ENCODE measurements at places on chromosomes 16 and 17.

DNA sequence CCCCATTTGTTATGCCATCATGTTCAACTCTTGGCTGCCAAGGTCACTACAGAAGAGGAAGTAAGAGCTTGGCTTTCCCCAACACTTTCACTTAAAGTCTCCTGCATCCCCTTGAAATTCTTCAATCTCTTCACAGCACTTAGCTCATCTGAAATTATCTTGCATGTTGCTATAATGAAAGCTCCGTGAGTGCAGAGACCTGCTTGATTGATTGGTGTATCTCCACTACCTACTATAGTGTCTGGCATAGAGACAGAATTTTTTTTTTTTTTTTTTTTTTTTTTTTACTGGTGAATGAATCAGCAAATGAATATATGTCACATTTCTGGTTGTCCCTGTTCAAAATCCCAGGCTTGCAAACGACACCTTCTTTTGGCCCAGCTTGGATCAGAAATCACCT lies 1.9 kb upstream of the SDR42E1 start:
- no peak for DNase-seq

DNA sequence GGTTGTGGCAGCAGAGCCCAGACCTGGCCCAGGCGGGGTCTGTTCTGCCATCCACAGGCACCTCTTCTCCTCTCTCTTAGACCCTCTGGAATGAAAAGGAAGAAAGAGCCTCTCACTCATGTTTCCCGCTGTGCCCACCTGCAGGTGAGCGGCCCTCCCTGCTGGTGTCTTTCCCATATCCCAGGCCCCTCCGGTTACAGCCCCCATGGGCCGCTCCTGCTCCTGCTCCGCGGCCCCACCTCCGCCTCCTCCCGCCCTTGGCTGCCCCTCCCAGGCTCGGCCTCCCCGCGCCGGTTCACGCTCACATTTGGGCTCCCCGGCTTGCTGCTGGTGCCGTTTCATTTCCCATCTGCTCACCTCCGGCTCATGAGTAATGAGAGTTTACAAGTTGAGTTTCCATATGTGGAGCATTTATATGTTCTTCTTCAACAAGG lies 98.7 kb upstream of the SDK2 start:
- DNase-seq = no peak

DNA sequence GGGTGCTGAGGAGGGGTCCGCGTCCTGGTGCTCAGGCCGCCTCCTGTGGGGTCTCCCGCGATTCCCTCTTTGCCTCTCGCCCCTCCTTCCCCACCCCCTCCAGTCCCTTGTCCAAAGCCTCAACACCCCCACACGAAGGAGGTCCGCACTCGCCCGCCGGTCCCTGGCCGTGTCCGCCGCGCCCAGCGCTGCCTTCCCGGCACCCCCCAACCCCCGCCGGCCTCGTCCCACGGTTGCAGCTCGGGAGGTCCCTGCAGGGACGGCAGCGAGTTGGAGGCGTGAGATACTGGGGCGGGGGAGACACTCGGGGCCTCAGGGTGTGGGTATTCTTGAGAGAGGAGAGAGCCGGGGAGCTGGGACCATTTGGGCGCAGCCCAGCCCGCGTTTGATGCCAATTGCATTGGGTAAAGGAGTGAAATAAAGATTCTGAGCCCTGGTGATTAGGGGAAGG lies 468 bp downstream of the FLYWCH2 start:
- DNase-seq = no peak

DNA sequence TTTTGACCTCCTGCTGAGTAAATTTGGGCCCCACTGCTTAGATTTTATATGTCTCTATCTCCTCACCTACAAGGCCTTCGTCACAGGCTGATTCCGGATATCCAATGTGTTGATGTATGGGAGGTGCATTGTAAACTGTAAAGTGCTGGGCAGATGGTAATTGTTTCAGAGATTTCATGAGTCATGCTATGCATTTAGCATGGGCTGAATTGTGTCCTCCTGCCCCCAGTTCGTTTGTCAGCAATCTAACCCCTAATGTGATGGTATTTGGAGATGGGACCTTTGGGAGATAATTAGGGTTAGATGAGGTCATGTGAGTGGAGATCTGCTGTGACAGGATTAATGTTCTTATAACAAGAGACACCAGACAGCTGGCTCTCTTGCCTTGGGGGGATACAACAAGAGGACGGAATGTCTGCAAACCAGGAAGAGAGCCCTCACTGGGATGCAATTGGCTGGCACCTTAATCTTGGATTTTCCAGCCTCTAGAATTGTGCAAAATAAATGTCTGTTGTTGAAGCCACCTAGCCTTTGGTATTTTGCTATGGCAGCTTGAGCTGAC lies 101.8 kb upstream of the NLRP1 start:
- DNase-seq = no peak

DNA sequence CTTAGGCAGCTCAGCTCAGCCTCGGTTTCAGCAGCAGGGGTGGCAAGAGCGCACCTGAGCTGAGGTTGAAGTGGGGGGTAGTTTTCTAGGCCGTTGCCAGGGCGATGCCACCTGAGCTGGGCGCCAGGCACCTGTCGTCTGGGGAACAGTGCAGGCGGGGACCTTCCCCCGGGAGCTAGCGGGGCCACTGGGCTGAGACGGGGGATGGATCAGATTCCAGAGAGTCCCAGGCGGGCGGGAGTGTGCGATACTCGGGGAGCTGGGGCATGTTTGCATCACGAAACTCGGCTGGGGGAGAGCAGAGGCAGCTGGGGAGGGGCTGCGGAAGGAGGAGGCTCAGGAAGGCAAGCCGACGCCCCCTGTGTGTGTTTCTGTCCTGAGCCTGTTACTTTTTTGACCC lies 477 bp upstream of the CLDN9 start:
- no peak for DNase-seq

DNA sequence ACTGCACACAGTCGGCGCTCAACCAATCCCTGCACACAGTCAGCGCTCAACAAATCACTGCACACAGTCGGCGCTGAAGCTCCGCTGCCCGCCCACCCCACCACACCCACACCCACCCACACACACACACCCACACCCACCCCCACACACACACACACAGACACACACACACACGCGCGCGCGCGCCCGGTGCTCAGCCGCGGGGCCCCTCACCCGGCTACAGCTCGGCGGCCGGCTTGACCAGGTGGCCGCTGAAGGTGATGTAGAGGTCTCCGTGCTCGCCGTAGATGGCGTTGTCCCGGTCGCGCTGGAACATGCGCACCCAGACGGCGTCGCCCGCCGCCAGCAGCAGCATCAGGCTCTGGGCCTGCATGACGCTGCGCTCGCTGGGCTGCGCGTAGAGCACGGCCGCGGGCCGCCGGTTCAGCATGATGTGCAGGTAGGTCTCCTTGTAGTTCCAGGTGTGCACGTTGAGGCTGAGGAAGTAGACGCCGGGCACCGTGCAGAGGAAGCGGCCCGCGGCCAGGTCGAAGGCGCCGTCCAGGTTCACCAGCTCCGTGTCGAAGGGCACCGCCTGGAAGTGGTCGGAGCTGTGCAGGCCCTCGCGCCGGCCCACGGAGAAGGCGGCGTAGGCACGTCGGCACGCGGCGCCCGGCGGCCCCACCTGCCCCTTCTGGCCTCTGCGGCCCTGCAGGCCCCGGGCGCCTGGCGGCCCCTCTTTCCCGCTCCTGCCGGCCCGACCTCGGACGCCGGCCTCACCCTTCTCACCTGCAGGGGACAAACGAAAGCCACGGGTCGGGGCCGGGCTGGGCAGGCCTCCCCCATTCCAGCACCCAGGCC lies 2.5 kb downstream of the C1QTNF8 start:
- no peak for DNase-seq

- no peak for DNase-seq
Observed at GRCh38 chr16:19884611-19885450, at the start of gene GPRC5B. Gene GPRC5B, minus strand, starts transcription at chr16:19884848. Its CDS starts 12,003 bp downstream, at chr16:19872845.

GRCh38 chr16:85461814-85462713 lies 151.1 kb upstream of the GSE1 start:
- DNase-seq = no peak

DNA sequence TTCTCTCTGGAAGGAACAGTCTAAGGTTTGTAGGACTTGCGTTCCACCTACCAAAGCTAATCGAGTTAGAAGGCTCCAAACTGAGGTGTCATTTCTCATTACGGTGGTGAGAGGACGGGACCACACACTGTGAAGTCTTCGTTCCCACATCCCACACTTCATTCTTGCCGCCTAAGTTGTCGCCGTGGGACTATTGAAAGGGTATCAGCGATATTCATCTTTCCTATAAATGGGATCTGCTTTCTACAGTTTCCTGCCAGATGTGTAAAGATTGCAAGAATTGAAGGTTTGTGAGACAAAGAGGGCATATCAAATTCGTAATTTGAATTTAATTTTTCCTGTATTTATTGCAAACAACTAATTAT lies 608 bp upstream of the TRIM37 start:
- no peak for DNase-seq

GRCh38 chr16:19291475-19291874 lies 5.9 kb downstream of the CLEC19A start:
- DNase-seq = no peak

DNA sequence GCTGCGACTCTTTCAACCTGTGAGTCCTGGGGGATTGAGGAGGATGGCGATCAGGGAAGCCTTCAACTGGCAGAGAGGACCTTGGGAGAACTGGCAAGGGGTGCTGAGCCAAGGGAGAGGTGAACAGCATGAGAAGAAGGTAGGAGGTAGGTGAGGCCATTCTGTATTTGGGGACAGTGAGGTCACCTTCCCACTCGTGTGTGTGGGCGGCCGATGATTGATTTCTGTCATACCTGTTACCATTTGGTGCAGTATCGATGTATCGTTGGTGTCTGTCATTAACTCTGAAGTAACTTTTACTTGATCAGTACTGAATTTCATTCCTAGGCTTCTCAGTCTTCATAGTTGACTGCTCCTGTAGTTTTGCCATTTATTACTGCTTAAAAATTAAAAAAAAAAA lies 3.8 kb downstream of the ARSG start:
- no peak for DNase-seq

DNA sequence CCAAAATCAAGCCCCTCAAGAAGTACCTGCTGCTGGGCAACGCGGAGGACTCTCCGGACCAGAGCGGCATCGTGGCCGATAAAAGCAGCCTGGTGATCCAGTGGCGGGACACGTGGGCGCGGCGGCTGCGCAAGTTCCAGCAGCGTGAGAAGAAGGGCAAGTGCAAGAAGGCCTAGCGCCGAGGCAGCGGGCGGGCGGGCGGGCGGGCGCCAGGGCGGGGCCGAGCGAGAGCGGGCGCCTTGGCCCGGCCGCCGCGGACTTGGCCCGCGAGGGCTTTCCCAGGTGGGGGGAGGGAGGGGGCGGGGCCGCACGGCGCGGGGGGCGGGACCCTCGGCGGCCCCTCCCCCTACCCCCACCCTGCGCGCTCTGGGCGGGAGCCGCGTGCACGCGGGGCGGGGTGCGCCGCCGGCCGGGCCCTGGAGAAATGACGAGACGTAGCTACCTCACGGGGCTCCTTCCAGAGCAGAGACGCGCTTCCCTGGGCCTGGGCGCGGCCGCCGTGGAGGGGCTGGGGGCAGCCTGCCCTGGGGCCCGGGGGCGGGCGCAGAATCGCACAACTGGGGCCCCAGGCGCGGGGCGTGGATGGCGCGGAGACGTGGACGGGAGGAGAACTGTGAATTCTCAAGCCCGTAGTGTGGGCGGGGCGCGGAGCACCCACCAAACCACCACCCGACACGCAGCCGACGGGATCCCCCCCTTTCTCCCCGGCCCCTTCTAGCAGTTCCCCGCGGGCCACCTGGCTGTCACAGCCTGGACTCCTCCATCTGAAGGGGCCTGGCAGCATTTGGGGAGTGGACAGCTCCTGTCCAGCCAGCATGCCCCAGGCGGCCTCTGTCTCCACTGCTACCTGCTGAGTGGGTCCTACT lies 218.7 kb downstream of the NTN1 start:
- no peak for DNase-seq

- DNase-seq = no peak
Observed at GRCh38 chr17:83156408-83156807, 77.0 kb downstream of the METRNL start.

DNA sequence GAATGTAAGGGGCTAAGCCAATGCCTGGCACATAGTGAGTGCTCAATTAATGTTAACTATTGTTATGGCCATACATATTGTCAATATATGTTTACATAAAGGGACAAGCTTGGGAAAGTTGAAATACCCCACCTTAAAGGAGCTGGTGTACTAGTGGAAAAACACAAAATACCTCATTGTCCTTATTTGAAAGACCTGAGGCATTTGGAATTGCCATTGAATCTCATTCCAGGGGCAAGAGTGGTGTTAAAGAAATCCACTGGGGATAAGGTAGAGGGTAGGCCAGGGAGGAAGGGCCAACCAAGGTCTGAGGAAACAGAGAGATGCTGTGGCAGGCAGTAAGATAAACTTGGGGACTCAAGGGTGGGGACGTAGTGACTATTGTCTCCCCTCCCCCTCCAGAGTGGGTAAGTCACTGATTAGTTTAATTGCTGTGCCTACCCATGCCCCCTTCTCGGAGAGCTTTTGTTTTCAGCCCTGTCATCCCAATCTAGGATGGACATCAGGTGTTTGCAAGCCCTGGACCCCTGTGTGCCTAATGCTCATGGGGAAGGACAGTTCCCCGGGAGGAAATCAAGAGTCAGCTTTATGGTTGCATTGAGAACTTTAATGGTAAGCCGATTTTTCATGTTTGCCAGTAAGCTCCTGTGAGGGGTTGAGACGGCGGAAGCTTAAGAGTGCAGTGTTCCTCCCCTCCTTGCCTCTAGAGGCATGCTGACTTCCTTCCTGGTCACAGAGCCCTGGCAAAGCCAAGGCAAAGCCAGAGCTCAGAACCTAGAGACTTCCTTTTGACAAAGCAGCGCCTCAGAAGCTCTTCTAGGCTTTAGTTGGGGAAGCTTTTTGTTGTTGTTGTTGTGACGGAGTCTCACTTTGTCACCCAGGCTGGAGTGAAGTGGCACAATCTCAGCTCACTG lies 2.5 kb upstream of the HEATR9 start:
- no peak for DNase-seq

- no peak for DNase-seq
Observed at GRCh38 chr16:50251375-50252081, 14.8 kb upstream of the ADCY7 start.

DNA sequence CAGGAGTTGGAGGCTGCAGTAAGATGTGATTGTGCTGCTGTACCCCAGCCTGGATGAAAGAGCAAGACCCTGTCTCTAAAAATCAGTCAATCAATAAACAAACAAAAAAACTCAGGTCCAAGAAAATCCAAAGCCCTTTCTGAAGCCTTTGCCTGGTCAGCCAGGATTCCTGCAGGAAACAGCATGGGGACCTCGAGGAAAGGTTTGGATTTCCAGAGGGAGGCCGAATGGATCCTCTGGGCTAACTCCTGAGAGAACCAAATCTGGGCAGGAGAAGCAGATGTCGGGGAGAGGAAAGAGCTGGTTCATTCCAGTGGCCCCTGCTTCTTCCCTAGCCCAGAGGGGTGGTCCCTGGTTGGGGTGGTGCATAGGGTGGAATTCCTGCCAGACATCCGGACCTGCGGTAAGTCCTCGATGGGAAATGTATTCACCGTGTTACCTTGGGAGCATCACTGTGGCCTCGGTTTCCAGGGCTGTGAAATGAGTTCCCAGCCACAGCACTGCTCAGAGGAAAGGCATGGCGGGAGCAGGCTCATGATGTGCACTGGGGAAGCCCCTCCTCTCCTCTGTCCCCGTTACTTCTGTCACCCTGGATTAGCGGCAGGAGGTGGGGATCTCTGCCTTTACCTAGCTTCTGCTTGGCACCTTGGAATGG lies 75.1 kb downstream of the CYLD start:
- no peak for DNase-seq
